ENCODE measurements at places on chromosomes 1 and 21.

- no peak for DNase-seq
Measured at GRCh38 chr21:22346576-22346975, 1348.4 kb downstream of the NCAM2 start.

GRCh38 chr1:178682429-178682828, 42.6 kb upstream of the RALGPS2 start:
- no peak for DNase-seq

DNA sequence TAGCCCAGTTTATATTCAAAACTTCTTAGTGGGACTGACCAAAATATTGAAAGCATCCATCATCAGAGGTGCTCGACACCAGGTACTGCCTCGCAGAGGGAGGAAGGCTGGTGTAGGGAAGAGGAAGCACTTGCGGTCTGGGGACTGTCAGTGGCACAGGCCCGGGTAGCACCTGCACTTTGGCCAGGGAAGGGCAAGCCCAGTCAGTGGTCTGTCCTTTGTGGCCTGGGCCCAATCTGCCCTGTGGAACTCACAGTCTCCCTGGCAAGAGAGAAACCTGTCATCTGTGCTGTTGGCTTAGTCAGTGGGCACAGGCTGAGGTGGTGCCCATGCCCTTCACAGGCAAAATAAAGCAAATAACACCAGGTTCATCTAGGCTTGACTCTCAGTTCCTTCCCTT, 77.4 kb downstream of the SYT6 start:
- DNase-seq, result no peak

GRCh38 chr1:178520803-178521202, 7.9 kb downstream of the TEX35 start:
- DNase-seq, result no peak

- DNase-seq, result no peak
Measured at GRCh38 chr1:76018045-76018444, 56.5 kb upstream of the ST6GALNAC3 start.

GRCh38 chr1:51661081-51661518, 44.2 kb downstream of the OSBPL9 start:
- no peak for DNase-seq

GRCh38 chr1:36912365-36912865, 121.9 kb downstream of the GRIK3 start:
- no peak for DNase-seq

- no peak for DNase-seq
Measured at GRCh38 chr1:30466026-30466425, 257.4 kb downstream of the MATN1 start.

DNA sequence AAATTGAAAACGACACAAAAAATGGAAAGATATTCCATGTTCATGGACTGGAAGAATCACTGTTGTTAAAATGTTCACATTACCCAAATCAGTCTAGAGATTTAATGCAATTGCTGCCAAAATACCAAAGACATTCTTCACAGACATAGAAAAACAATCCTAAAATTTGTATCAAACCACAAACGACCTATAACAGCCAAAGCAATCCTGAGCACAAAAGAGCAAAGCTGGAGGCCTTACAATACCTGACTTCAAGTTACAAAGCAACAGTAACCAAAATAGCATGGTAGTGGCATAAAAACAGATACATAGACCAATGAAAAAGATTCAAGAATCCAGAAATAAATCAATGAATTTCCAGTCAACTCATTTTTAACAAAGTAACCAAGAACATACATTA, 1077.3 kb downstream of the KCNT2 start:
- no peak for DNase-seq

DNA sequence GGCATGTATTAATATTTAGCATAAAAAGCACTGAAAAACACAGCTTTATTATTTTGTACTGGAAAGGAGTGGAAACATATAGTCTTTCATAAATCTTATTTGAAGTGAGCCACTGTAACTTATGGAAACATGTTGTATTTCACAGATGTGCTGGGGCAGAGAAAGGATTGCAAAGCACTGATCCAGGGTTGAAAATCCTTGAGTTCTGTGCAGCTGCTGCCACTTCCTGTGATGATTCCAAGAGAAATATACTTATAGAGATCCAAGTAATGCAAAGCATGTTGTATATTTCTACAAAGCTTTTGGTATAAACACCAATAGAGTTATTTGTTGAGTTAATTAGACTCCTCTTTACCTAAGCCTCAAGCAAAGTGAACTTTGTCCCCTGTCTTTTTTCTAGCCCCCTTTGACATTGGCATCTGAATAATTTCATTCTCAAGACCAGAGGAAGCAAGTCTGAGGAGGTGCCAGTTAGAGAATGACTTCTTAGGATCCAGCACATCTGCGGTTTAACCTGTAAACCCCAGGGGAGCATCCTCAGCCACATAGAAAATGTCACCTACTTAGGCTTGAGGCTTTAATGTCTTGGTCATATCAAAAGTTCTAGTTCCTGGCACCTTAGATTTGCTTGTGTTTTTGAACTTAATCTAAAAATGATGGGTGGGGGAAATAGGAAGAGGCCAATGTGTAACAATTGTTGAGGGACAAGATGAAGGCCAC, 173.3 kb downstream of the FASLG start:
- DNase-seq, result no peak

GRCh38 chr1:58282623-58283387, 263.7 kb downstream of the OMA1 start:
- no peak for DNase-seq

DNA sequence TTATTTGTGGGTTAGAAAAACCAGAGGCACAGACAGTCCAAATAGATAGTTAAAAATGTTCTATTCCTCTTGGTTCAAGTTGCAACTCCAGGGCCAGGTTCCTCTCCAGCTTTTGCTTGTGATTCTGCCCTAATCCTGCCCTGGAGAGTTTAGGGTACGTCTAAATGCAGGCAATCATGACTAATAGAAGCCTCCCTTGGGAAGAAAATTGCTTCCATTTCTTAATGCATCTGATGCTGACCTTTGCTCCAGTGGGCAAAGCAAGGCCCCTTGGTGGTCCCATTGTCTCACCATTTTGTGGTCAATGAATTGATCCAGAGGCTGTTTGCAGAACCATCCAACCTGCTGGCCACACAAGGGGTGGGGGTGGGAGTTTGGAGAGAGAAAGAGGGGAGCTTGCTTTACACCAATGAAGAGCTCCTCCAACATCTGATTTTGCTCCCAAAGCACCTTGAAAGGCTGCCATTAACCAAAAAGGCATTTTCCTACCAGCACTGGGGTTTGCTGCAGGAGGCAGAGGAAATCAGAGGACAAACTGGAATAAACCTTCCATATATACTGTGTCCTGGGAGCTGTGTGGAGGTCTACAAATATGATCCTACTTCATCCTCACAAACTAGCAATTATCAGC, 31.3 kb downstream of the C8B start:
- no peak for DNase-seq

GRCh38 chr1:19036813-19037605, 80.5 kb upstream of the IFFO2 start:
- DNase-seq, result no peak

DNA sequence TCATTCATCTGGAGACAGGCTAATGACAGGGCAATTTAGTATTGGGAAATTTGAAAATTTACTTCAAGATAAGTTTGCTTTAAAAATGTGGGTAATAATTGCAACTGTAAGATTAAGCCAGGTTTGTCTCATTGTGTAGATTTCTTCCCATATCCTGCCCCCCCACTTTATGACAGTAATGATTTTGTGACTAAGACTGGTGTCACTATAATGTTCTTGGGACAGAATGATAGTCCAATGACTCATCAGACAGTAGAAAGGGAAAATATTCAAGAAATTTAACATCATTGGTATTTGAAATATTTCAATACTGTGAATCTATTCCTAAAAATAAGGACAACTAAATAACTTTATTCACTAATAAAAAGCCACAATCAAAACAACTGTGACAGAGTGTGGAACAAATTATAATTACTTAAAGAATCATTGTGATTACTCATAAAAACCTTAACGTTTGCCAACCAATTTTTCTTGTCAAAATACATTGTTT, 36.7 kb downstream of the FH start:
- no peak for DNase-seq

DNA sequence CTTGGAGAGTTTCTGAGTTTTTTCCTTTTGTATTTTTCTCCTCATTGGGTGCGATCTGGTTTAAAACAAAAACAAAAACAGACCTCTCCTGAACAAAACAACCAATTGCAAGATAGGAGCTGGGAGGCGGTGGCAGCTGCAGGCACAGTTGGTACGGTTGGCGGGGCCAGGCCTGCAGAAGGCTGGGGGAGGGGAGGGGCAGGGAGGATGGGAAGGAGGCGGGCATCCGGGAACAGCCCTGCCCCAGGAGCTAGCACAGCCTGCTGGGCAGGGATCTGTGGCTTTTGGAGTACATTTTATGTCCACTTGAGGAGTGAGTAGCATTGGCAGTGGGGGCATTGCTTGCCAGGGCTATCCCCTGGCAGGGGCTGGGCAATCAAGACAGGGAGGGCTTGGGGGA, 5.2 kb downstream of the CAPN9 start:
- DNase-seq, result no peak

GRCh38 chr1:203380420-203381150, 29.7 kb upstream of the FMOD start:
- DNase-seq, result no peak

- no peak for DNase-seq
Measured at GRCh38 chr21:22885614-22886013, 1887.4 kb downstream of the NCAM2 start.

- DNase-seq, result no peak
Measured at GRCh38 chr1:170200621-170201397, 55.0 kb downstream of the NTMT2 start.

- no peak for DNase-seq
Measured at GRCh38 chr1:233668725-233669294, 54.9 kb downstream of the KCNK1 start.

GRCh38 chr1:3243304-3243703, 174.3 kb downstream of the PRDM16 start:
- DNase-seq, result no peak

DNA sequence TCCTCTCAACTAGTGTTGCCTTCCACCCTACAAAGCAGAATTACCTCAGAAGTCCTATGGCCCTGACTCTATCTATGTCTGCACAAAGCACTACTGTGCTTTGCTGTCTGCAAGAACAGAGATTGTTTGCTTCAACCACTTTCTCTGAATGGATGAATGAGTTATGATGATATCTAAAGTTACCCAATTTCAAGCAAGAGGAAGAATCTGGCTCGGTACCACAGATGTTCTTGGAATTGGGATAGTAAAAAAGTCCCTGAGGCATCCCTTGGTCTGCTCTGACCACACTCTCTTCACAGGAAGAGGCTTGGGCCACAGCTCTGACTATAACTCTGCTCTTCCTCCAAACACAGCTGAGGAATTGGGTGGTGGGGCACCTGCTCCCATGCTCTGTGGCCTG, 31.2 kb downstream of the MTARC1 start:
- DNase-seq, result no peak

- no peak for DNase-seq
Measured at GRCh38 chr1:34587761-34588160, 167.1 kb upstream of the GJB5 start.

GRCh38 chr1:208074353-208074752, 163.4 kb upstream of the CD34 start:
- no peak for DNase-seq

- DNase-seq, result no peak
Measured at GRCh38 chr21:45286671-45287437, 841 bp downstream of the POFUT2 start.

DNA sequence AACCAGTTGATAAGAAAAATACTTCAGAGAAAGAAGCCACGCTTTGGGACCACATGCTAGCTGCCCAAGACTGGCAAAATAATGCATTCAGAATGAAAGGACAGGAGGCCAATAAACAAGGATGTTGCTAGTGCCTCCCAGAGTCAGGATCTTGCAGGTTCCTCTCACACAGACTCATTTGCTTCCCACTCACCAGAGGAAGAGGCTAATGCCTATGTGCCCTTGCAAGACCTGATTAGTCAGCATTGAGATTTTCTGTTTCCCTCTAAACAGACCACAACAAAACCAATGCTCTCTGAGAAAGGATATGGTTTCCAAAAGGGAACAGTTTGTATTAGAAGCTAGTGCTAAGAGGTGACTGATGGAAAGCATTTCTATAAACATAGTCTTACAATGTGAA, 85.7 kb downstream of the NRDC start:
- no peak for DNase-seq

- DNase-seq, result no peak
Measured at GRCh38 chr1:223741861-223742260, 29.5 kb downstream of the CAPN2 start.

All from activated CD4-positive, alpha-beta T cell treated with anti-CD3 and anti-CD28 coated beads, Interleukin-2, amount 50 U/mL, for 1 hour (primary cell).